Activated T-cell treated with anti-CD3 and anti-CD28 coated beads for 48 hours (primary cell): ENCODE measurements at places on chromosomes 4 and X.

- DNase-seq: no peak
Measured at GRCh38 chr4:126851391-126851790, 781.4 kb upstream of the INTU start.

- DNase-seq: no peak
Measured at GRCh38 chr4:139042981-139043460, 27.4 kb downstream of the NOCT start.

DNA sequence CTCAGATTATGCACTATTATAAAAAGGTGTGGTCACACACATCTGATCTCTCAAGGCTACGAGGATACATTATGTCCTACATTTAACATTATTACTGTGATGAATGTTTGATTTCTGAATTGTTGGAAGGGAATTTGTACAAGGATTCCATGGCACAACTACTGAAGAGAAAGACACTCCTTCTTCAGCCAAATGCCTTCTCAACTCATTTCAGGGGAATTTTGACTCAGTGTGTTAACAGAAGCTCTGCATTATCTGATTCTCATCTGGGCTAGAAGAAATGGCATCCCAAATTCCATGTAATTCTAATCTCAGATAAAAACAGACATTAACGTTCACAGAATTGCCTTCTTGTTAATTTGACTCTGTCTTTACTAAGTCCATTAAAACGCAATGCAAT, 477.7 kb downstream of the PDGFC start:
- DNase-seq: no peak

- DNase-seq: no peak
Measured at GRCh38 chrX:21427086-21427485, 52.9 kb downstream of the CNKSR2 start.

DNA sequence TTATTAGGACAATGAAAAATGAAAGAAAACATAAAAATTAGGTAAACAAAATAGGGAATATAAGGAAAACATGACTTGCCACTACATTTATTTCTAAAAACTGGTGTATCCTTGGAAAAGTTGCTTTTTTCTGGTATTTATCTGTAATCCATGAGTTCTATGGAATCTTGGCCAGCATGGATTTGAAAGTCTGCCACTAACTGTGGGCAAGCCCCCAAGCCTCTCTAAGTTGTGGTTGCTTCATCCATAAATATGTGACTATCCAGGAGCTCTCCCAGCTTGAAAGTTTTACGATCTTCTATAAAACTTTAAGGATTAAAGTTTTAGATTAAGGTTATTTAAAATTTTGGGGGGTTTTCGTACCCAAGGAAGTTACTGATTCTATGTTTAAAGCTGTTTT, 21.8 kb downstream of the RPS6KA3 start:
- no peak for DNase-seq

- no peak for DNase-seq
Measured at GRCh38 chr4:21271439-21272052, 571.3 kb downstream of the PACRGL start.

DNA sequence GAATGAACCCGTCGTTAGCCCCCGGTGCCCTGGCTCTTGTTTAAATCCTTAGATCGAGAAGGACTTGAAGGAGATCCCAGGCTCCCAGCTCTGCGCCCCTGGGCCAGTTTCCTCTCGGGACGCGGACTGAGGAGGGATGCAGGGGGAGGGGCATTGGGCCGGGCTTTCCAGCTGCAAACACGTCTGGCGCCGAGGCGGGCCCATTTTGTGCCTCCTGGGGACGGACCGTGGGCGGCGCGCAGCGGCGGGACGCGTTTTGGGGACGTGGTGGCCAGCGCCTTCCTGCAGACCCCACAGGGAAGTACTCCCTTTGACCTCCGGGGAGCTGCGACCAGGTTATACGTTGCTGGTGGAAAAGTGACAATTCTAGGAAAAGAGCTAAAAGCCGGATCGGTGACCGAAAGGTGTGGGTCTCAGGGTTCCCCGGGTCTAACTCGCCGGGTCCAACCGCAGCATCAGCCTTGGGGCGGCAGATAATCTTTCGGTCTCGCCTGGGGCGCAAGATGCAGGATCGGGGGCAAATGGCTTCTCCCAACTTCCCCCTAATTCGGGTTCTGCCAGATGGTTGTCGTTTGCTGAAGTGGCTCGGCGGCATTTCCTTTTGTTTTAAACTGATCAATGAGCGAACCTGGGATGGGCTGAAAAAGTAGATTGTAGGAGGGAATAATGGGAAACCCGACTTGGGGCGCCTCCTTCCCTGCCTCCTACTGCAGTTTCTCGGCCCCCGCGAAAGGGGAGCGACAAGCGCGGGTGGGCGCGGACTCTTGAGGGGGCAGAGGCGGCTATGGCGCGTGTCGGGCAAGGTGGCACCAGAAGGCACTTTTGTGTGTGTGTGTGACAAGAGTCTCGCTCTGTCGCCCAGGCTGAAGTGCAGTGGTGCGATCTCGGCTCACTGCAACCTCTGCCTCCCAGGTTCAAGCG, 2.9 kb downstream of the PDGFRA start:
- no peak for DNase-seq

DNA sequence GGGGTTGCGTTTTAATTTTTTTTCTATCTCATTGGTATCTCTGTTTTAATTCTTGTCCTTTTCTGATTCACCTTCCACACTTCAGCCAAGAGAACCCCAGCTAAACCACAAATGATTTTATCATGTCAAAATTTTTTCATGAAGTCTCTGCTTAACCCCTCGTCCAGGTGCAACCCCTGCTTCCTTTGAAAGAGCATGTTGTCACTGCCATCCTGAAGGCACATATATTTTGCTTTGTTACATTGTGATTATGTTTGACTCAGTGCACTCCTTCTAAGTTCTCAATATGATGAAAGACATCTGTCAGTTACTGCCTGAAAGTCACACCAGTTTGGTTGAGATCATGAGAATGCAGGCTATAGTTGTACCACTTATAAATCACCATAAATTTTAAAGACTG, 99.9 kb upstream of the FMR1 start:
- DNase-seq: no peak

DNA sequence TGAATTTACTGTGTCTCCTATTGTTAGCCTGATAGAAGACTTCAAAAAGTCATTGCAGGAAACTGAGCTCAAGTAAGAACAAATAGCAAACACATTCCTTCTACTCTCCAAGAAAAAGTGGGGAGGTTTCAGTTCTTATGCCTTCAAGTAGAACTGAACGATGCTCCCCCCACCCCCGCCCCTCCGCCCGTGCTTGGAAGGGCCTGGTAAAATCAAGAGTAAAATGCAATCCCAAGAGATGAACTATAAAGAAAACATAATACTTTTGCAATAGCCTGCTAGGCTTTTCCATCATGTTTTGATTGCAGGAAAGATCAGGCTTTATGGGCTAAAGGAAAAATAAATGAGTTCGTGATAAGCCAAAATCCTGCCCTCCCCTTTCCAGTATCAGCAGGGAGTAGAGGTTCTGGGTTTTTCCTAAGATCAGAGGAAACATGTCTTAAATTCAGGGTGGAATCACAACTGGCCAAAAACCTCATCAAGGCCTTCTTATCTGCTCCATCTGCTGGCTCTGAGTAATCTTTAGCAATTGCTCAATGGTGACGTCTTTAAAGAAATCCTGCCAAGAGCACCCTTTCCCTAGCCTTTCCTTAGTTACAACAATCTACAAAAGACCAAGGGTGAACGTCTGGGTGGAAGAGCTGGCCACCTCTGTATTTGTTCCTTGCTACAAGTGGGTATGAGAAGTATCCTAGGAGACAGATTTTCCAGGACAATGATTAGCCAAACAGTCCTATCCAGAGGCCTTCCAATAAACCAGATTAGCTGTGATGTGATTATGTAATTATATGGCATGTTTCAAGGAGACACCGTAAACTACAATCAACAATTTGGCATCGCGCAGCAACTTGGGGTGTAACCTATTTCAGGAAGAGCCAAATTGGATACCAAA, 66.3 kb upstream of the FAM9C start:
- DNase-seq: no peak

DNA sequence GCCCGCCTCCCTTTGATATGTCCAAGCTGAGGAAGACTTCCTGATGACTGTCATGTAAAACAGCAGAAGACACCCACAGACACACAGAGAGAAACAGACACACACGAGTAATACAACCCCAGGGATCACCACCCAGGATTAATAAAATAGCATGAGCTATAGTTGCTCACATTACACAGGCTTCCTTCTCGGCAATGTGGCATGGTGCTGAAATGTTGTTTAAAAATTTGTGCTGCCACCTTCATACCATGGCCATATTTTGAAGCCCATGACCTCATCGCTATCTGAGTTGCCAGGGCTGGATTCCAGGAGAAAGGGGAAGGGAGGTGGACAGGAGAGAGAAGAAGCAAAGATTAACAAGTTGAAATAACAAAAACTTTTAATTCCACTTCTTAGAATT, 111.7 kb downstream of the SYNPO2 start:
- no peak for DNase-seq

DNA sequence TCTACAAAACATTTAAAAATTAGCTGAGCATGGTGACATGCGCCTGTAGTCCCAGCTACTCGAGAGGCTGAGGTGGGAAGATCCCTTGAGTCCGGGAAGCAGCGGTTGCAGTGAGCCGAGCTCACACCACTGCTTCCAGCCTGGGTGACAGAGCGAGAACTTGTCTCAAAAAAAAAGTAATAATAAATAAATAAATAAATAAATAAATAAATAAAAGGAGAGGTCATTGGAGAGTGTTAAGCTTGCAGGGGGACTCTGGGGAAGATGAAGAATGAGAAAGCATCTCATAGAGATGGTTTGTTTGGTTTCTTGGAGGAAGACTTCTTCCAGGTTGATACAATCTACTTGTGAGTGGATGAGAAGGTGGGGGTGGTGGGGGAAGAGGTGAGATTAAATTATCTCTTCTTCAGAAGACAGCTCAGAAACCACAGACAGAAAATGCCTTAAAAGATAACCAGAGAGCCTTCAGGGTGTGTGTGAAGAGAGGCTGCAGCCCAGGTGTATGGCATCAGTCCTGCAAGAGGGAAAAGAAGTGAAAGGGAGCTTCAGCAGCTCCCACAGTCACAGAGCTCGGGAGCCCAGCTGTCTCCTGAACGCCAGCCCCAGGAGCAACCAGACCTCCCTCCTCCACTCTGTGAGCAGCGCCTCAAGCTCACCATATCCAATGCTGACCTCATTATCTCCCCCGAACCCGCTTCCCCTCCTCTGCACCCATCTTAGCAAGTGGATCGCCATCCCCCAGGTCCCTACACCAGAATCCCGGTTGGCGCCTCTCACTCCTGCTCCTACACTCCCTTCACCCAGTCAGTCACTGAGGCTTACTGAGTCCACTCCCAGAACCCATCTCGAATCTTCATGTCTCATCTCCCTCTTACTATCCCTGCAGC, 48.2 kb downstream of the RBM47 start:
- no peak for DNase-seq

DNA sequence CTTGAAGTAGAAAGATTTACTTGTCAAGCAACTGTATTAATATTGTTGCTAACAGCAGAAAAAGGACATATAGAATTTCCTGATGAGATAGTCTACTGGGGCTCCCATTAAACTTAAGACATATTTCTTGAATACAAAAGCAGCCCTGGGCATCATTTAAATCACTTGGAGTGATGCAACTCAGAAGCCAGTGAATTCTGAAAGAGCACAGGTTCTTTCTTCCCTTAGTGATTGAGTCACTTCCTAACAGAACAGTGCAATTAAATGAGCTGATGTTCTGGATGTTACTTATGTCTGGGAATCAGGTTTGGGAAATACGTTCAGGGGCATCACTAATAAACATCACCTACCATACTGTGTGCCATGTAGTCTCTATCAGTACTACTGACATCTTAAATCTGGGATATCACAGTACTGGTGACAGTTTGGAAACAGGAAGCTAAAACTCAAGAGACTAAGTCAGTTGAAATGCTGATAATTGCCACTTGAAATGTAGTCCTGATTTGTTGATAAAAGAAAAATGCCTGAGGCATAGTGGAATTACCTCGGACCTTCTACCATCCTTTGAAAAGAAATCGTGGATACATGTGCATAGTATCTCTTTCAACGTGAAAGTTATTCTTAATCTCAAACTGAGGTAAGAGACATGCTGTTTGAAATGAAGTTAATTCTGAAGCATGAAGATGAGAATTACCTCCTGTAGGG, 249.2 kb upstream of the GPRIN3 start:
- DNase-seq: no peak

DNA sequence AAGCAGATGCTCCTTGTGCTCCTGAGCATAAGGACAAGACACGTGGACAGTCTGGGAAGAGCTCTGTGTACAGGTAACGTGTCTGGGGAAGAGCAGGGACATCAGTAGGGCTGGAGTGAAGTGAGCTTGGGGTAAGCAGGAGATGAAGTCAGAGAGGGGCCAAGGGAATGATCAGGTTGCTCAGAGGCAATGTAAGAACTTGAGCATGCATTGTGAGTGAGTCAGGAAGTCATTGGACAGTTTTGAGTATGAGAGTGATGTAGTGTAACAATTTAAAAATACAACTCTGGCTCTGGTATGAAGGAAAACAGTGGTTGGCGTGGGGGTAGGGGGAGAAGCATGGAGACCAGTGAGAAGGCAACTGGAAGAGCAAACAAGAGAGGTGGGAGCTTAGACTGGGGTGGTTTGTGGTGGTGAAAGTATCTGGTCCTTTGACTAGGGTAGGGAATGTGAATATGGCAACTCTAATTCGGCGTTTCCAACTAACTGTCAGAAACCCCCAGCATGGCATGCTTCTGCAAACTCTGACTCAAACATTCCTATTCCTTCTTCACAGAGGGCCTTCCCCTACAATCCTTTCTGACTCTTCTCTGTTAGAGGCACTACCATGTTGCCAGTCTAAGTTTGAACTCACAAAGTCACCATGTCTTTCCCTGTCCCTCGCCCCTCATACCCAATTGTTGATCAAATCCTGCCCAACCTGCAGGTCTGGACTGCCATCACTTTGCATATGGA, 57.2 kb downstream of the STBD1 start:
- no peak for DNase-seq

DNA sequence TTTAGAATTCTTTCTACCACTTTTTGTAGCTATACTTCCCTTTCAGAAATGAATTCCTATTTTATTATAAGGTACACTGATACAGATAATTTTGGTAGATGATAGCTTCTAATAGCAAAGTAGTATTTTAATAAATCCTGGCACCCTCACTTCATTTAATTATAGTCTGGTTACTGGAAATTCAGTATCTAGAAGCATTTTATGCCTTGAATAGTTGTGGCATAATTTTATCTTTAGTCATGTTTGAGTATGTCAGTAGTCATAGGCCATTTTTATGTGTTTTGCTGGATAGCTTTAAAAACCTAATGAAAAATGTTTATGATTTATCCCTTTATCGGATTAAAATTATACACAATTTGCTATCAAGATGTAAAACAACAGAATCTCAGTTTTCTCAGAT, 92.3 kb downstream of the DIAPH2 start:
- no peak for DNase-seq

DNA sequence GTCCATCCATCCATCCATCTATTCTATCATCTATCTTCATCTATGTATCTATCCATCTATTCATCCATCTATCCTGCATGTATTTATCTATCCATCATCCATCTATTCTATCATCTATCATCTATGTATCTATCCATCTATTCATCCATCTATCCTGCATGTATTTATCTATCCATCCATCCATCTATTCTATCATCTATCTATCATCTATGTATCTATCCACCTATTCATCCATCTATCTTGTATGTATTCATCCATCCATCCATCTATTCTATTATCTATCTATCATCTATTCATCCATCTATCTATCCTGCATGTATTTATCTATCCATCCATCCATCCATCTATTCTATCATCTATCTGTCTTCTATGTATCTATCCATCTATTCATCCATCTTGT, 65.9 kb upstream of the PPP2R3B start:
- no peak for DNase-seq

- DNase-seq: no peak
Measured at GRCh38 chr4:16783119-16783518, 115.3 kb downstream of the LDB2 start.

- DNase-seq: no peak
Measured at GRCh38 chr4:60657807-60658206, 542.3 kb upstream of the ADGRL3 start.

- no peak for DNase-seq
Measured at GRCh38 chr4:48620831-48621230, 130.8 kb downstream of the ZAR1 start.
